ENCODE measurements at places on chromosomes 4 and X. TPM values are rescaled to one million over a fixed set of nuclear protein-coding genes. Genes with fewer than 3 reads are reported as not detected.

DNA sequence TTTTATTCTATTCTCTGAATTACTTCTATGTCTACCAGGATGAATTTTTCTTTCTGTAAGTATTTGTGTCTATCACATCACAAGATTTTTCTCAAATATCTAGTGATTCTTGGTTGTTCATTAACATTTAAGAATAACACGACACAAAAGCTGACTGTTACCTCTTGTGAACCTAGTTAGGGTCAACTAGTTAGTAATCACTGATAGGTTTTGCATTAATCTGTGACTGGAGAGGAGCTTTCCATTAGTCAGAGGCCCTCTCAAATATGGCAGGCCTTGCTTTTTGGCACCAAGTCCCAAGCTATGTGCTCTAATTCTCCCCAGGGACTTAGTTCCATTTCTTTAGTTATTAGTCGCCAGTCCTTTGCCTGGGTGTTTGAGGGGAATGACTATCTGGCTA lies 259.2 kb downstream of the CFAP299 start:
- DNase-seq, result no peak

DNA sequence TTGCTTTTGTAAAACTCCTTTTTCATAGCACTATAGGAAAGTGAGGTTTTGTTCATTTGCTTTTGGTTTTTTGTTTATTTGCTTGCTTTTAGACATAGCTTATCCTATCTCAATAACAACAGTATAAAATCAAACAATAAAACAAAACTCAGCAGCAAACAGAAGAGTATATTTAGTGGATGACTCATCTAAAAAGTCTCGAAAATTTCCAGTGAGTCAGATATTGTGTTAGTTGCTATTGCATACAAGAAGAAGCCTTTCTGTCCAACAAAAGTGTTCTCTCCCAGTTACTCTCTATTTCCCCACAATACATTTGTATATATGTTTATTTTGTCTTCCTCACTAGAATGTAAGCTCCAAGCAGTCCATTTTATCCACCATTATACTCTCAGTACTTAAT lies 36.0 kb upstream of the NPNT start:
- DNase-seq, result no peak

DNA sequence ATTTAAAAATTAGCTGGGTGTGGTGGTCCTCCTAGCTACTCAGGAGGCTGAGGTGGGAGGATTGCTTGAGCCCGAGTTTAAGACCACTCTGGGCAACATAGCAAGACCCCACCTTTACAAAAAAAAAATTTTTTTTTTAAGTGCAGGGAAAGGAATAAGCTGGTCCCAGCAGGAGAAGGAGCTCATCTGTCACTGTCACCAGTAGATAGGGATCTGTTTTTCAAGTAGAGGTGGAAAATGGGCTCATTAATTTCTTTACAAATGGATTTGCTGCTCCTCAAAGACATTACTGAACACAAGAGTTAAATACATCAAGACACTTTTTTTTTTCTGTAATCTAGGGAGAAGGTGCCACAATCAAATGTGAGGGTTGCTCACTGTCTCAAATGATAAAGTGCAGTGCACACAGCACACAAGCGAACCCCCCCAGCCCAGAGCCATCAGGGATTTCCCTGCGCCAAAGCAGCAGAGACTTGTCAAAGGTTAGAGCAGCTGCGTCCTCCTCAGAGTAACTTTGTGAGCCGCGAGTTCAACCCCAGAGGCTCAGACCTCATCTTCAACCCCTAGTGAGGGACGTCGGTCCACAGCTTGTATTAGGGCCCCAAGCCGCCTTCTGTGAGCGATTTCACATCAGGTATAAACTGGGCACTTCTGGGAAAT lies 14.3 kb upstream of the MTNR1A start:
- no peak for DNase-seq

- DNase-seq, result peak; percentile 61
Observed at GRCh38 chr4:69881173-69881773, 21.3 kb upstream of the SULT1E1 start.

GRCh38 chr4:40963897-40964478 lies 214.2 kb downstream of the NSUN7 start:
- DNase-seq, result no peak

DNA sequence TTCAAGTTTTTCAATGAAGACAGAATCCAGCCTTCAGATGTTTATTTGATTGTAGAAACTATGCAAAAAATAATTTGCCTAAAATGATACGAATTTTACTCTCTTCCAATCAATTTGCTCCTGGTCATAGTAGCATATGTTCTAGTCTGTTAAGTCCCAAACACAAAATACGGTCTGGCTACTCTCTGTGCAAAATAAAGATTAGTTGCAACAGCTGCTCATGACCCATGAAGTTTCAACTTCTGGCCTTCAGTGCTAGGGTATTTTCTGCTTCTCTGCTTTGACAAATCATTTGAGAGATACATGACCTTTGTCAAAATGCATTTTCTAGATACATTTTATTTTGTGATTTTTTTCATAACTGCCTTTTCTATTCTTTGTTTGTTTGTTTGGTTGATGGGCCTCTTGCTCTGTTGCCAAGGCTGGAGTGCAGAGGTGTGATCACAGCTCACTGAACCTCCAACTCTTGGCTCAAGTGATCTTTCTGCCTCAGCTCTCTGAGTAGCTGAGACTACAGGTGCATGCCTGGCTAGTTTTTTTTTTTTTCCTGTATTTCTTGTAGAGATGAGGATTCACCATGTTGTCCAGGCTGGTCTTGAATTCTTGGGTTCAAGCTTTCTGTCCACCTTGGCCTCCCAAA lies 55.2 kb downstream of the TACR3 start:
- DNase-seq, result no peak

GRCh38 chrX:29867971-29868370 lies 347.4 kb upstream of the MAGEB2 start:
- no peak for DNase-seq

PLAC8 gene
- total RNA-seq, result 10.3 TPM

SYN1 gene
- 0.85 TPM for total RNA-seq

ZNF711 gene
- 4.7 TPM for total RNA-seq

All from kidney (tissue), 22 donors.